ENCODE measurements at places on chromosomes 5 and 9. TPM values are rescaled to one million over a fixed set of nuclear protein-coding genes. Genes with fewer than 3 reads are reported as not detected.

DNA sequence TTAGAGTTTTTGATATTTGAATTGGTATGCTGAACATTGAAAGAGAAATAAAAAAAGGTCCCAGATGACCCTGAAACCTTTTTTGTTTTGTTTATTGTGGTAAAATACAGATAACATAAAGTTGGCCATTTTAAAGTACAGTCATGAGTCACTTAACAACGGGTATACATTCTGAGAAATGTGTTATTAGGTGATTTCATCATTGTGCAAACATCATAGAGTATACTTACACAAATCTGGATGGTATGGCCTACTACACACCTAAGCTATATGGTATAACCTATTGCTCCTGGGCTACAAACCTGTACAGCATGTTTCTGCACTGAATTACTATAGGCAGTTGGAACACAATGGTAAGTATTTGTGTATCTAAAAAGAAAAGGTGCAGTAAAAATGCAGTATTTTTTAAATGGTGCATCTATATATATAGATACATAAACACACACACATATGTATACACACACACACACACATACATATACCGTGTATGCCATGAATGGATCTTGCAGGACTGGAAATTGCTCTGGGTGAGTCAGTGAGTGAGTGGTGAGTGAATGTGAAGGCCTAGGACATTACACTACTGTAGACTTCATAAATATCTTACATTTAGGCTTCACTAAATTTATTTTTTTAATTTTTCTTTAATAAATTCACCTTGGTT, 31.0 kb downstream of the TTC1 start:
- DNase-seq: no peak

The PCDHGB6 gene
- total RNA-seq: 3.3 TPM

The ZBED3 gene
- 3.6 TPM for total RNA-seq

DNA sequence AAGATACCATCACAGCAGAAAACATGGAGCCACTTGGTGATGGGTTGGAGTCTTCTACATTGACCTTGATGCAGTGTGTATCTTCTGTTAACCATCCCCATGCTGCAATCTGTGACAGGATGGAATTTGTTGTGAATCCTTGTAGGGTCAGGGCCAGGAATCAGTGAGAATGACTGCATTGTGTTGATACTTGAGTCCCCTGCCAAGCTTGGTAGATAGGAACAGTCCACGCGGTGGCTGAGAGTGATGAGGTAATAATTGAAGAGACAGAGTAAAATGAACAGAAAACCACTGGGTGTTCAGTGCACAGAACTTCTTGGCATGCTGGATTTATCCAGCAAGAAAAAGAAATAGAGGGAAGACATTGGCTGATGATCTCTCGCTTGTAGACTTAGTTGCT, 217.5 kb downstream of the MAN2A1 start:
- no peak for DNase-seq

DNA sequence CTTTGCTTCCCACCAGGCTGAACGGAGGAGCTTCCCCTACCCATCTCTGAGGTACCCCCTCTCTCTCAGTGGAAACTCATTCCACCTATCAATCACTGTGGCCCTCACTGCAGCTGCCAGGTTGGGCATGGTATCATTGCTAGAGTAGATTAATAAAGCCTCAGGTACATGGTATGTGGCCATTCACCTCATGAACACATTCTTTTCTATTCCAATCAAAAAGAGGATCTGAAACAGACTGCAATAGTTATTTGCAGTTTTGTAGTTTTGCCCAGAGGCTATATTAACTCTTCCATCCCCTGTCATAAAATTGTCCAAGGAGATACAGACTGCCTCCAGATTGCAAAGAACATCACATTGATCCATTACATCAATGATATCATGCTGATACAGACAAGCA, 85.8 kb upstream of the MVB12B start:
- DNase-seq: no peak

The GRIN1 gene
- total RNA-seq: not detected

GRCh38 chr9:98391867-98392266, 136.4 kb upstream of the TBC1D2 start:
- no peak for DNase-seq

- DNase-seq: no peak
Measured at GRCh38 chr9:84841931-84842330, 172.4 kb downstream of the NTRK2 start.

The SNCAIP gene
- 0.65 TPM for total RNA-seq

- DNase-seq: no peak
Measured at GRCh38 chr5:67311701-67312100, 115.1 kb upstream of the CD180 start.

Data from right lobe of liver (tissue), 6 donors.